ENCODE measurements at places on chromosomes 13 and 19.
A peak's percentile ranks its signal among the peaks of the same experiment; 100 is the strongest.

GRCh38 chr13:30633861-30634260 lies 16.1 kb downstream of the USPL1 start:
- DNase-seq: no peak

DNA sequence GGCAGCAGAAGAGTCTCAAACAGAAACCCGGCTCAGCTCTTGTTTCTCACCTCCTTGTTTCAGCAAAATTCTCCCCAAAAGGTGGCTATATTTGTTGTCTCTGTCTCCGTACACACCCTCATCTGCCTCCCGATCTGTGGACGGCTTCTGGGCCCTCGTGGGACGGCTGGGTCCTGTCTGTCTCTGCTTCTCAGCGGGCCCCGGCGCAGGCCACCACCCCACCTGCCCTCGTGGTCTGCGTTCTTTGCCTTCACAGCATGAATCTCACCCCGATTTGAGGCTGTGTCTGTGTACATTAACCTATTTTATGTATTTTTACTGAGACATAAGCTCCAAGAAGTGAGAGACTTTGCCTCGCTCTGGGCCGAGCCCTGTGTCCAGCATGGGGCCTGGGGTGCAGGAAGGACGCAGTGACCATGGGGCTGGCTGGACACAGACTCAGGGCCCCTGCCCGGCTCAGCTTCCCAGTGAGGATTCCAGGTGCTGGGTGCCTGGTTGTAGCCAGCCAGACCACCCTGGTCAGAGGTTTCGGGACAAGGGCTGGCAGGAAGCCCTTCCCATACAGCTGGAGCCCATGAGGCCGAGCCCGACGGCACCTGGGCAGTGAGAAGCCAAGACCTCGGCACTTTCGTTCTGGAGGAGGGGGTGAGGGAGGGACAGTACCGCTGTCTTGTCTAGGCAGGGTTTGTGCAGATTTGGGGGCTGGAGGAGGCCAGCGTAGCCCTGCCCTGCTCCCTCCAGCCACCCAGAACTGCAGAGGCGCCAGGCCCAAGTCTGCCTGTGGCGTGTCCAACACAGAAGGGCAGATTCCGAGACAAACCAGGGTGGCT lies 78.5 kb upstream of the MCF2L start:
- DNase-seq: no peak

GRCh38 chr13:95231393-95231792 lies 69.9 kb downstream of the ABCC4 start:
- DNase-seq: no peak

GRCh38 chr19:3669947-3670795 lies 30.1 kb downstream of the PIP5K1C start:
- no peak for DNase-seq

DNA sequence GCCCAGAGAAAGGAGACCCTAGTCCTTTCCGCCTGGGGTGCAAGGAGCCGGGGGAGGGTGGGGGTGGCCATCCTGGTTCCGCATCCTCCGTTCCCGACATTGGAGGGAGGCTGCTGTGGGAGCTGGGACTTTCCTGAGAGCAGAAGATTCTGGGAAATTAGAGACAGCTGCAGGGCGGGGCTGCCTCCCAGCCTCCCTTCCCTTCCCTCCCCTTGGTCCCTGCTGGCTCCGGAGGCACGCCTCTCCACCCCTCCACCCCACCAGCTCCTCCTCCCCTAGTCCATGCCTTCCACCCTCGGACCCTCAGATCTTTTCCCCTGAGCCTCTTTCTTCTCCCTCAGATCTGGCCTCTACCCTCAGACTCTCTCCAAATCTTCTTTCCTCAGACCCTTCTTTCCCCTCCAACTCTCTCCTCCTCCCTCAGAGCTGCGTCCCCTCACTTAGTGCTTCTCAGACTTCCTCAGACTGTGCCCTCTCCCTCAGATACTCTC lies 3.1 kb upstream of the BCL3 start:
- no peak for DNase-seq

- no peak for DNase-seq
Observed at GRCh38 chr13:74000876-74001275, 133.3 kb downstream of the KLF12 start.

GRCh38 chr19:41897820-41898219 lies 14.8 kb downstream of the ARHGEF1 start:
- no peak for DNase-seq

DNA sequence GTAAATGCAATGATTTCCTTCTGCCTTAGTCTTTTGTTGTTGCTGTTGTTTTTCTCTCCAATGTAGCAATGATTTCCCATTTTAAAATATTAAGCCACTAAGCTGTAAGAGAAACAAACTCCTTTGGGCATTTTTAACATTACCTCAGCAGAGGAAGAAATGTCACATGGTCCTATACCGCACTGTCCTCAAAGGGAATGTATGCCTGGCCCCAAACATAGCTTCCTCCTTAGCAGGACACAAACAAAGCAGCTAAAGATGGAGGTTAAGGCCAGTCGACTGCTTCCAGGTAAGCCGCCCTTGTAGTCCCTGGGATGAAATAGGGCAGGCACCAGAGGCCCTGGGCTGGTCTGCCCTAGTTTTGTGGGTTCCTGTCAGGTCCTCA lies 249.0 kb downstream of the TSHZ3 start:
- DNase-seq: no peak

GRCh38 chr19:49954092-49954829 lies 6.7 kb downstream of the SIGLEC11 start:
- DNase-seq: no peak

GRCh38 chr19:3096902-3097326 lies 2.8 kb downstream of the GNA11 start:
- no peak for DNase-seq

- DNase-seq: no peak
Observed at GRCh38 chr19:10068205-10068604, 17.9 kb upstream of the SHFL start.

- DNase-seq: no peak
Observed at GRCh38 chr13:113157929-113158747, at the start of gene PROZ. PROZ (plus strand) TSS chr13:113158648; CDS start chr13:113158661, 13 bp downstream.

- DNase-seq: no peak
Observed at GRCh38 chr19:36072081-36072480, 17.4 kb downstream of the WDR62 start.

- DNase-seq: no peak
Observed at GRCh38 chr19:32082028-32082427, 263.4 kb upstream of the ZNF507 start.

DNA sequence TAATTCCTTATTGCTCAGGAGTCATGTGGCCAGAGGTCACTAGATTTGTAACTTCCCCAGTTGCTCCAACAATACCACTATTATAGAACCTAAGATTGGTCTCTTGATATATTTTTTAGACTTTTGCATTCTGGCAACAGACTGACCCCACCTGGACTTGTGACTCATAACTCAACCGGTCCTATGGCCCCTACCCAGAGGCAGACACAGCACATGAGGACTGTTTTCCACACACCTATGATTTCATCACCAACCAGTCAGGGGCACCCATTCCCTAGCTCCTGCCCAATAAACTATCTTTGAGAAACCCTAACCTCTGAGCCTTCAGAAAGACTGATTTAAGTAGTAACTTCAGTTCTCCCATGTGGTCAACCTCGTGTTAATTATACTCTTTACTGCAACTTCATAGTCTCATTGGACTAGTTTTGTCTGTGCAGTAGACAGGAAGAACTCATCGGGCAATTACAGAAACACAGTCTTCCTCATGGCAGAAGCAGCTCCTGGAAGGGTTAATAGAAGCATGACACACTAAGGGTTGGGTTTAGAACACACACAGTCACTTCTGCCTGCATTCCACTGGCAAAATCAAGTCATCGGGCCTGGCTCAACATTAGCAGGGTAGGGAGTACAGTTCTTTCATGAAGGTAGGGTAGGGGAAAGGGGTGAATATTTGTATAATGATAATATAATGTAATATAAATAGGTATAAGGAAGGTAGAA lies 251.8 kb downstream of the UQCRFS1 start:
- no peak for DNase-seq

GRCh38 chr13:102902789-102903347 lies 57.0 kb downstream of the ERCC5 start:
- DNase-seq: no peak

GRCh38 chr19:2867025-2867991 lies at the start of gene ZNF556:
ZNF556 (plus strand) TSS chr19:2867335; CDS start chr19:2867422, 87 bp downstream.
- no peak for DNase-seq

- no peak for DNase-seq
Observed at GRCh38 chr19:494171-495080, 1.9 kb upstream of the MADCAM1 start.

- no peak for DNase-seq
Observed at GRCh38 chr19:30857388-30857787, 485.2 kb downstream of the ZNF536 start.

- DNase-seq: no peak
Observed at GRCh38 chr13:48132961-48133360, 38.1 kb upstream of the MED4 start.

GRCh38 chr19:56566904-56567273 lies 379 bp upstream of the ZNF470 start:
- DNase-seq: no peak

DNA sequence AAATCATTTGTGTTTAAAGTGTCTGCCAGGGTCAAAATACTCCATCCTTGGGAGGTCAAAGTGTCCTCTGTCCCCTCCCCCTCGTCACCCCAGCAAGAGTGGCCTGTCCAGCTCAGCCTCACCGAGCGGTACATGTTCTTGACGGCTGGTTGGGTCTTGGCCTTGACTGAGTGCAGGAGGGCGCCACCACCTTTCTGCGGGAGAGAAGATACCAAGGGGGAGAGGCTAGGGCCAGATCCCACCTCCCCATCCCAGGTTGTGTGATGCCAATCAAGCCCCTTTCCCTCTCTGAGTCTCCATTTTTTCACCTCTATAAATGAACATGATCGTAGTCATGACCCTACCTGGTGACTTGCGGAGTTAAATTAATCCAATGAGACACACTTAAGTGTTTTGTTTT lies 6.1 kb downstream of the CRB3 start:
- DNase-seq: no peak

- no peak for DNase-seq
Observed at GRCh38 chr19:16594131-16594586, 21.9 kb upstream of the SLC35E1 start.

DNA sequence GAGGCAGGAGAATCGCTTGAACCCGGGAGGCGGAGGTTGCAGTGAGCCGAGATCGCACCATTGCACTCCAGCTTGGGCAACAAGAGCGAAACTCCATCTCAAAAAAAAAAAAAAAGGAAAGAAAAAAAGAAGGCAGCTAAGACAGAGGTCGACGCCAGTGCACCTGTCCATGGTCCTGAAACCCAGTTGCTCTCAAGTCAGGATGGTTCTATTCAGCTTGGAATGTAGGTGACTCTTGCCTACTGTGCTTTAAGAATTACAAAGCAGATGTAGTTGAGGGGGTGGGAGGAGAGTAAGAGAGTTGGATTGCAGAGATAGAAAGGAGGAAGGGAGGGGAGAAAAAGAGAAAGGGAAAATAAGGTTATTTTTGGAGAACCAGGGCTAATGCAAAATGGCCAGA lies 18.7 kb downstream of the CACNG7 start:
- no peak for DNase-seq

DNA sequence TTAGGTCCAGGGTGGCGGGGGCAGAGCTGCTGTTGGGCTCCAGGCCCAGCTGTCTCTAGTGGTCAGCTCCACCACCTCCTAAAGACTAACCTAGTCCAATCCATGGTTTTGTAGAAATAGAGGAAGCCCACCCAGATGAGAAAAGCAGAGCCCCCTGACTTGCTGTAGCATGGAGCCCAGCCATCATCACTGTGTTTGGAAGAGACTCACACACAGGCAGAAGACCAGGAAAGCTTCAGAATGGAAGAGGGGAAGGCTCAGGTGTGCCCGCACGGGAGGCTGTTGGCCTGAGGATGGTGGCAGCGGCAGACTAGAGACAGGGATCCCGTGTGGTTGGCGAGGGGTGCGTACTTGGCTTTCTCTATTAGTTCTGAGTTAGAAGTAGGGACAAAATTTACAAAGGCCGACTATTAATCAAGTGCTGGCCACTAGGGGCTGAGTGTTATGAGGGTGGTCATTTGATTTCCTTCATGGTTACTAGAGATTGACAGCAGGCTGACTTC lies 193.2 kb upstream of the SOX1 start:
- no peak for DNase-seq

DNA sequence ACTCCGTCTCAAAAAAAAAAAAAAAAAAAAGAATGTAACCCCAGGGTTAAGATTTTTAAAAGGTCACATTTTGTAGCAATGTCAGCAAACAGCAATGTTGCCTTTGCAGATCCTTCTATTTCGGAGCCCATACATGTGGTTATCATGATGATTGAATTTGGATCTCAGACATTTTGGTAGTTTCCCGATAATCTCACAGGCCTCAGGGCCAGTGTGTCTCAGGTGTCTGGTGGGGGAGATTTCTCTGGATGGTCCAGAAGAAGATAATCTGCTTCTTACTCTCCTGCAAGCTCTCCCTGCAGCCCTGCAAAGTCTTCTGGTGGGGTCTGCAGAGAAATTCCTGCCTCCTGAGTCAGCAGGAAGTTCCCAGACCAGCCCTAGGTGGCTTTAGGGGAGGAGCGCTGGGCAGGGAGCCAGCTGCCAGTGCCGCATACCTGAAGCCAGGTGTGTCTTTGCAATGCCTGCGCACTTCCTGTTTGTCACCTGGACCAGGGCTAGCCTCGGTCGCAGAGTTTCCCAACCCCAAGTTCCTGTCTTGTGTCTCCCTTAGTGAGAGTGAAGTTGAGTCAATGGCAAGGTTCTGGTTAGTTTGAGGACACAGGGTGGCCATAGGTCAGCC lies 1.4 kb downstream of the SH2D3A start:
- peak; percentile 86 for DNase-seq

DNA sequence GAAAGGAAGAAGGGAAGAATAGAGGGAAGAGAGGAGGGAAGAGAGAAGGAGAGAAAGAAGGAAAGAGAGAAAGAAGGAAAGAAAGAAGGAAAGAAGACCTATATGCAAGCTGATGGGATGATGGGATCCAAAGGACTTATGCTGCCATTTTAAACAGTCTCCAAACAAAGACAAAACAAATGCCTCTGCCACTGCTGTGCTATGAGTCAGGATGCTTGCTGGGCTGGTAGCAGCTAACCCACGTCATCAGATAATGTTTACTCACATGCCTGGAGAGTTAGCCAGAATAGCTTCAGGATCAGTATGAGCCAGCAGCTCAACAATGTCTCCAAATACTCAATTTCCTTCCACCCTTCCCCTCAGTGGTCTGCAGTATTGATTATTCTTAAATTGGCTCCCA lies 12.0 kb upstream of the ZNF274 start:
- no peak for DNase-seq

DNA sequence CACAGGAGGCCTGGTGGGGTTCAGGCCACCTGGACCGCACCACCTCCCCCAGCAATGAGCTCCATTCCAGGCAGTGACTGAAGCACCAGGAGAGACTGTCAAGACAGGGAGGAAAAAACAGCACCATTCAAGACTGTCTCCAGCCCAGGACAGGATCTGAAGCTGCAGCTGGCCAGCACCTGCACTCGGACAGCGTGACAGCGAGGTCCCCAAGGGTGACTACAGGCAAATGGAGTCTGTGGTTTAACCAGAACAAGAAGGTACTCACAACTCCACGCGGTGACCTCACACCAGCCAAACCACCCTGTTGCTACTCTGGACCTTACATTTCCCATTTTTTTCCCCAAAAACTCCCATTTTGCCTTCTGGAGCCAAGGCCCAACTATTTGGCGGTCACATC lies 9.8 kb downstream of the MED26 start:
- DNase-seq: no peak

- DNase-seq: peak; percentile 99
Observed at GRCh38 chr19:35757749-35758608, at the start of gene PROSER3. PROSER3 (plus strand) TSS chr19:35758176; CDS start chr19:35758216, 40 bp downstream.

Measured in DMS153 (cell line).